ENCODE measurements at places on chromosomes 13 and 19.

- no peak for DNase-seq
Observed at GRCh38 chr13:29520671-29521070, 74.8 kb downstream of the SLC7A1 start.

GRCh38 chr13:102141625-102142472 lies 260.0 kb downstream of the FGF14 start:
- DNase-seq, result no peak

DNA sequence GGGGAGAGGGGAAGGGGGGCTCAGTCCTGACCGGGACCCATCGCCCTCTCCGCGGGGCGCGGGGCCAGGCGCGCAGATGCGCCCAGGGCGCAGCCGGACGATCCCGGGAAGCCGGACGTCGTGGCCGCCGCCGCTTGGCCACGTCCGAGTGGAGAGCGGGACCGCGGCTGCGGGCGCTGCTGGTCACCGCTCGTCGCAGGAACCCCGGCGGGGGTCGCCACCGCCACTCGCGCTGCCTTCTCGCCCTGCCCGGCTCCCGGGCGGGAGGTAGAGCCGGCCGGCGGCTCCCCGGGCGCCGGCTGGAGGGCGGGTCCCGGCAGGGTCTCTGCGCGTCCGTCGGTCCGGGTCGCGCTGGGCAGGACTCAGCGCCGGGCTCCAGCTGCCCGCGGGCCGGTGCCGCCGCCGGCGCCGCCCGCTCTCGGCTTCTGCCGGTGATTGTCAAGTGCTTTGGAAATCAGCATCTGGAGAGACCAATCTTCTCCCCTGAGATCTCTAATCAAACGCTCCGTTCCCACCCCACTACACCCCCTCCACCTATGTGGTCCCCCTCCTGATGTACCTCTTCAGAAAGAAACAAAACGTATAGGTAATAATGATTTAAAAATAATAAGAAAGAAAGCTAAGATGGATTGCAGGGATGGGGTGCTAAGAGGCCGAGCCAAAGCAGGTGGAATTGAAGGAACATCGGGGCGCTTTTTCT lies 464.4 kb downstream of the ITGBL1 start:
- DNase-seq, result no peak

- DNase-seq, result no peak
Observed at GRCh38 chr13:78881751-78882150, 222.8 kb upstream of the OBI1 start.

DNA sequence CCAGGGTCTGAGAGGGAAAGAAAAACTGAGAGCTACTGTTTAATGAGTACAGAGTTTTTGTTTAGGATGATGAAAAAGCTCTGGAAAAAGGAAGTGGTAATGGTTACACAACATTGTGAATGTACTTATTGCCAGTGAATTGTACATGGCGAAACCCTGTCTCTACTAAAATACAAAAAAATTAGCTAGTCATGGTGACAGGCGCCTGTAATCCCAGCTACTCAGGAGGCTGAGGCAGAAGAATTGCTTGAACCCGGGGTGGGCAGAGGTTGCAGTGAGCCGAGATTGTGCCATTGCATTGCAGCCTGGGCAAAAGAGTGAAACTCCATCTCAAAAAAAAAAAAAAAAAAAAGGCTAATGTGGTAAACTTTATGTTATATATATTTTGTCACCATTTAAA lies 96.3 kb downstream of the VWA8 start:
- no peak for DNase-seq

DNA sequence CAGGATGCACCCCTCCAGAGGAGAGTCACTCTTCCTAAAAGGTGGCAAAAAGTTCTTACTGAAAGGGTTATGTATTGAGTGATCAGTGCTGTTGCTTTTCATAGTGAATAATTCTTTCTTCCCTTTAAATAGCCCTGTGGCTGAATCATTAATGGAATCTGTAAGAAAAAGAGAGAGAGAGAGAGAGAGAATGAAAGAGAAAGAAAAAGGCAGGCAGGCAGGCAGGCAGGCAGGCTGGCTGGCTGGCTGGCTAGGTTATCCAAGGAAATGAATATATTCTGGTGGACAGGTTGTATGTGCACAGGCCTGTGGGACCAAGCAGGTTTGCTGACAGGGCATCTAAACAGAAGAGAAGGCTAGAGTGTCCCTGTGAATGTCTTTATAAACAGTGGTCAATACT lies 100.5 kb downstream of the DLEU7 start:
- DNase-seq, result no peak

DNA sequence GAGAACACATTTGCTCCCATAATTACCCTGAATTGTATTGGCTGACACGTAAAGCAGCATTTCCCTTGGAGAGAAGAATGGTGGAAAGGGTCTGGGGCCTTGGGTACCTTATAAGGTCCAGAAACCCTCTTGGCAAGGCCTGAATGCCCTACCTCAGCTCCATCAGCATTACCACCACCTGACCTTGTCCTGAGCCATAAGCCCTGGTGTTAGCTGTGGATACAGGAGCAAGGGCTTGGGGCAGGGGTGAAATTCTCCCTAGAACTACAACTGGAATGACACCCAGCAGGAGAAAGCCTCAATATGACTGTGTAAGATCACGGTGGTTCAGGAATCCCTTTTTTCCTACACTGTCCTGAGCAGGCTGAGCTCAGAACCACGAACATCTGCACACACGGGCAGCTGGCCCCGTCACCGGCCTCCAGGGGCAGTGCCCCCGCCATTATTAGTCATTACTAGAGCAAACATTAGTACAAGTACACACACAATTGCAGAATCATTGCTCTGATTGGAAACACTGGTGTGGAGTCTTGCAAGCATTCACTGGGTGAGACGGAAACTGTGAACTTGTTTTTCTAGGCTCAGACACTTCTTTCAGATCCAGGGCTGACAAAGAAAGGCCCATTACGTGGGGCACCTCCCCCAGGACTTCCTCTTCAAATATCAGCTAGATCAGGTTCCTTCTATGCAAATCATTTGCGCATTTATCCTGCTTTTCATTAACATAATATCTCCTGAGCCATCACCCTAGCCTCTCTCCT lies 26.8 kb upstream of the MTIF3 start:
- DNase-seq, result peak; percentile 5

DNA sequence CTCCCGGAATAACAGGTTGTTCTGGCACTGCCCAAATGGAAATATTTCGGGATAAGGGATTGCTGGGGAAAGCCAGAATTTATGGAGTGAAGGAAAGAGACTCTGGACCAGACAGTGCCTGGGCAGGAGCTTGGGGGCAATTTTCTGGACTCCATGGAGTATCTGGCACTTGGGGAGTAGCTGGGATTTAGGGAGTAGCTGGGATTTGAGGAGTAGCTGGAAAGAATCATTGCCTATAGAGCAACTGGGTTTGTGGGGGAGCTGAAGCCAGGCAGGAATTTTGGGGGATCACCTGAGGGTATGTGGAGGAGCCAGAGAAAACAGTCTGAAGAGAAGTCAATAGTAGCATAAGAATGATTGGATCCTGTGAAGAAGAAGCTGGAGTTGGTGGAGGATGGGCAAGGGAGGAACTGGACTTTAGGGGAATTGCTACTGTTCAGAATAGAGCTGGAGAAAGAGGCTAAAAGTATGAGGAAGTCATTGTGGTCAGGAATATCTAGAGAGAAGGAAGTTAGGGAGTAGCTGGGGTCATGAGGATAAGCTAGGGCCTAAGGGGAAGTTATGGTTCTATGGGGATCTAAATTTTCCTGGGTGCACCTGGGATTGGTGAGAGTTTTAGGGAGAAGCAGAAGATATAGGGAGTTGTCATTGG lies 14.8 kb downstream of the FSD1 start:
- no peak for DNase-seq

- no peak for DNase-seq
Observed at GRCh38 chr13:29524176-29524575, 71.3 kb downstream of the SLC7A1 start.

DNA sequence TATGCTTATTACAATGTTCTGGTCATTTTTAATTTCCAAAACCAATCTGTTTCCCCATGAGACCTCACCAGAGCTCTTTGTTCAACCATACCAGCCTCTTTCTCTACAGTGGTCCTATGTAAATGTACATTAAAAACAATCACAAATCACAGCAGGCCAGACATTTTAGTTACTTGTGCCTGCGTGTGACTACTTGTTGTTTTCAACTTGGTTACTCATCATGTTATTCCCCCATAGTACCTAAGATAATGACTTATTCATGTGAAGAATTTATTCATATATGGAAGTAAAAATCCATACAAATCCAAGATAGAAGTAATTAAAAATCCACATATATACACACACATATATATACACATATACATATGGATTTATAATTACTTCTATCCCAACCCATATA lies 379.6 kb downstream of the SLITRK6 start:
- DNase-seq, result no peak

DNA sequence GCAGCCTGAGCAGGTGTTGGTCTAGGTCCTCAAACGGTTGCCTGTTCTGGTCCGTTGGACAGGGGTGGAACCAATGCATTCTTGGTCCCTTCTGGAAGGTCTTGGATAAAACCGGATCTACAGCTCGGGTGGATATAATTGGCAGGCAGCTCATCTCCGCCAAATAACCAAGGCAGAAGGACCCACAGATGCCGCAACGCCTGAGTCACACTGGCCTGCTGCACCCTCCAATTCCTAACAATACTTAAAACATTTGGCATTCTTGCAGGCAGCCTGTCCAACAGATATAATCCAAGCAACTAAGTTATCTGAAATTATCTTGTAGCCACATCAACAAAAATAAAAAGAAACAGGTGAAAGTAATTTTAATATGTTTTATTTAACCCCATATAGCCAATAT lies 59.0 kb upstream of the FGF14 start:
- no peak for DNase-seq

GRCh38 chr13:76732367-76732766 lies 153.8 kb downstream of the KCTD12 start:
- DNase-seq, result no peak

- DNase-seq, result peak; percentile 52
Observed at GRCh38 chr19:45404557-45405434, at the start of gene PPP1R13L. Gene PPP1R13L, minus strand, starts transcription at chr19:45405069. Its CDS starts 6,751 bp downstream, at chr19:45398318.

- DNase-seq, result no peak
Observed at GRCh38 chr13:19663416-19663979, 30.0 kb downstream of the MPHOSPH8 start.
